ENCODE measurements at places on chromosomes 13 and 19.

- no peak for DNase-seq
These were observed 1.4 kb downstream of the RETN start for GRCh38 chr19:7670150-7670783.

GRCh38 chr19:35320065-35320713 lies 8.8 kb upstream of the CD22 start:
- DNase-seq, result no peak

DNA sequence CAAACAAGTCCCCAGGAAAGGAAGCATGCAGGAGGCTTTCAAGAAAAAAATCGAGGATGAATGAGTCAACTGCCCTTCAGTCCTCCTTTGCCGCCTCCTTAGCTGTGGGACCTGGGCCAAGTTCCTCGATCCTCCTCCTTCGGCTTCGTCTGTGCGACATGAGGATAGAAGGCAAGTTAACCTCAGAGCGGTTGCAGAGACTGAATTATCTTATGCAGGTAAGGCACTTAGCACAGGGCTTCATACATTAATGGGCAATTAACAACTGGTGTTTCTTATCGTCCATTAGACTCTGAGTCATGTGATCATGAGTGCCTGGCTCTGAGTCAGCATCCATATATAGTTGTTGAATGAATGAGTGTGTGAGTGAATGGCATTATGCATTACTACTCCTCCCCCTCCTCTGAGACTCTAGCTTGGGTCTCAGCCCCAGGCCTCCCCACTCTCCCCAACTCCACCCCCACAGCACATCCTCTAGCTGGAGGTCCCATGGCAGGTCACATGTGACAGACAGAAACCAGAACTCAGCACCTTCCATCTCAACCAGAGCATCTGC lies 1.6 kb upstream of the TTC9B start:
- no peak for DNase-seq

- DNase-seq, result no peak
These were observed 211.8 kb upstream of the SLITRK5 start for GRCh38 chr13:87459419-87459818.

DNA sequence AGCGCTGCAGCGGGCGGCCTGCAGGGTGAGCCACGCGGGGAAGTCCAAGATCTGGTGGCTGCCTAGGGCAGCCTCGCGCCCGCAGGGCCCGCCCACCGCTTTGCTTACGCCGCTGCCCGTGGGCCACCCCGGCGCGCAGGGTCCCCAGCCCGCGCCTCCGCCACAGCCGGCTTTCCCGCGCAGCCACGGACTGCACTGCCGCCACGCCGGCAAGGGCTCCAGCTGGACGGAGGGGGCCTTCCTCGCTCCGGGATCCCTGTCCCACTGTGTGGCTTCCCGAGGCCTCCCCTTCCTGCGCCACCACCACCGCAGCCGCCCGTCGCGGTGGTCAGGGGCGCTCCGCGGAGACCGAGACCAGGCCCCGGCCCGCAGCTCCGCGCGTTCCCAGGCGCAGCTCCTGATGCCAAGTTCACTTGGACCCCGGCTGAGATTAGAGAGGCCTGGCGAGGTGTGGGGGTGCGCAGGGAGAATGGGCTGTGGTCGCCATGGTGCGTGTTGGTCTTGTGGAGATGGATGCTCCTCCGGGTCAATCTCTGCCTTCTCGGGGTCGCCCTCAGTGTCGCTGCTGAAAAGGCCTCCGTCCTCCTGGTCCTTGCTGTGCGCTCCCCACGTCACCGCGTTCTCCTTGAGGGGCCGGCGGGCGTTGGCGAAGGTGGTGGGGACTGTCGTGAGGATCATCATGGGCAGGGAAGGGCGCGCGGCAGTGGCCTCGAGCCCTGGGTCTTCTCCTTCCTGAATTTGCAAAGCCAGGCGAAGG lies 17.9 kb upstream of the RNF17 start:
- DNase-seq, result no peak

All from CD4-positive, alpha-beta T cell treated with Interleukin-15 for 4 hours (primary cell).